ENCODE measurements at places on chromosomes 11 and 22.

DNA sequence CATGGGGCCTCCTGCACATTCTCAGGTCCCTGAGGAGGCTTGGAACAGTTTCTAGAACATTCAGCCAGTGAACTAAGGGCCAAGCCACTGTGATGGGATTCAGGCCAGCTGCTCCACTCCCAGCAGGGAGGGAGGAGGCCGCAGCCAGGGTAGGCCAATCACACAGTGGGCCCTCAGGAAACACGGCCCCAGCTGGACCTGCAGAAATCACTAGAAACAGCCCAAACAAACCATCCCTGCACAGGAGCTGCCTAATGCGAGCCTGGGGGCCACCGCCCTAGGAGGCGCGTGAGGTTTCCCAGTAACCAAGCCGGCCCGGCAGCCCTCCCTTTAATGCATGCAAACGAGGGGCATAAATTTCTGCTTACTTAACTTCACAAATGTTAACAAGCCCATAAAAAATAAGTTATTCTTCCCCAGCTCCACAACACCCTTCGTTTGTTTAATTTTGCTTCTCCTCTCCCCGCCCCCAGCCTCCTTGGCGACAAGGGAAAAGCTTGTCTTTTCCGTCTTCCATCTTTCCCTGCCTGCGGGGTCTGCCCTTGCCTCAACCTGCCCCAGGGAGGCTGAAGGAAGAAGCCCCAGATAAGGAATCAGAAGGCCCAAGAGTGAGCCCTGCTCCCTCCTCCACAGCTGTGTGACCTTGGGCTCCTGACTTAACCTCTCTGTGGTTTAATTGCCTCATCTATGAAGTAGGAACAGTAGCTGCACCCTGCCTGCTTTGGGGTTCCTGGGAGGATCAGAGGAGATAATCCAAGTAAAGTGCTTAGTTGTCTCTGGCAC is 25.7 kb downstream of the ELFN2 start:
- no peak for DNase-seq

GRCh38 chr11:115644856-115645255 is 140.6 kb upstream of the CADM1 start:
- no peak for DNase-seq

GRCh38 chr11:106925245-106925644 is 93.0 kb downstream of the GUCY1A2 start:
- no peak for DNase-seq

DNA sequence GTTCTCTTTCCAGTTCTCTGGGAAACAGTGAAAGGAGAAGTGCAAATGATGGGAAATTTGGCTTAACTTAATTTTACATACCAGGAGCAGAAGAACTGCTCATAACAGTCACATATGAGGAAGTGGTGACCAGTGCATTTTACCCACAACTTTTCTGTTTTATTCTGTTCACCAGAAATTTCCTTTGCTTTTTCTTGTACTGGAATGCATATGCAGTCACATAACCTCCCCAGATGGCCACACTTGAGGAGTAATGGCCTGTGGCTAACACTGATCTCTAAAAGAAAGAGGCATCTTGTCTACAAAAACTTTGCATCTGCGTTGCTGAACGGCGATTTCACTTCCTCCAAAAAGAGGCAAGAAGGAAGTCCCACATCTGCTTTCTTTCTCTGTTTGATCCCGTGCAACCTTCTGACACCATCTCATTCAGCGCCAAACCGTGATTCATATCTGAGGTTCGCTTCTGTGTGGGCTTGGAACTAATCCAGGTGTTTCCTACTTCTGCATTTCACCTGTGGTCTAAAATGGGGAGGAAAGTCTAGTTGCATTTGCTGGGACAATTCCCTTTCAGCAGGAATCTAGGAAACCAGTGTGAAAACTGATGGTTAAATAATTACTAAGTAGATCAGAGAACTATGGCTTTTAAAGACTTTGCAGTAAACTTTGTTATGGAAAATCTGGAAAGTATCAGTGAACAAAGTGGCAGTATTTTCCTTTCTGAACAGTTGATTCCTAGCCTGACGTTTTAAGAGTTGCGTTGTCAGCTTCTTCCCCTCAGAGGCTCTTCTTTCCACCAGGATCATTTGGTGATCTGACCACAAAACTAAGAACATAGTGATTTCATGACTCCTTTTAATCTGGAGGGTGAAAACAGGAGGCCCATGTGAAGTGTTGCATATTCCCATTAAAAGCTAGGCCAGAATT is 4.2 kb upstream of the MPEG1 start:
- DNase-seq, result no peak

GRCh38 chr11:74770456-74770855 is 21.8 kb downstream of the RNF169 start:
- no peak for DNase-seq

- DNase-seq, result no peak
Observed at GRCh38 chr11:128653801-128654231, 40.1 kb upstream of the FLI1 start.

GRCh38 chr22:50031189-50032091 is 18.9 kb upstream of the IL17REL start:
- no peak for DNase-seq

DNA sequence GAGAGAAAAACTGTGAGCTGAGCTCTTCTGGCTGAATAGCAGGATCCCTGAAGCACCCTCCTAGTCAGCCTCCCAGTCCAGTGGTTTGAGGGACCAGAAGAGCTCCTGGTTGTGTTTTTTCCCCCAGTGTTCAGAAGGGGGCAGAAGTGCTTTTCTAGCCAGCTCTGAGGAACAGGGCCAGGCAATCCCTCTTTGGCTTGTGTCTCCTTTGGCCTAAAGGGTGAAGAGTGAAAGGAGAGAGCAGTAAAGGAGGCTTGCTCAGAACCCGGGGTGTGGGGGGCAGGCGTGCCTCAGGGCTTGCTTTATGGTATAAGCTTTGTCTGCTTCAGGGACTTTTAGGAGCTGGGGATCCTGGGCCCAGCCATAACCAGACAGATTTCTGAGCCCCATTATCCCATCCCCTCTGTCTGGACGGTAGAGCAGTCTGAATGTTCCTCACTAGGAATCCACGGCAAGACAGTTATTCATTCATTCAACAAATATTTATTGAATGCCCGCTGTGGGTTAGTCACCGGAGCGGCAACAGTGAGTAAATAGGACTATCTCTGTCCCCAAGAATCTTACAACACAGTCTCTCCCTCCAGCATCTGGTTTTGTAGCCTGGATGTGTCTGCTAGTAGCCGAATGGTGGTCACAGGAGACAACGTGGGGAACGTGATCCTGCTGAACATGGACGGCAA is 14.5 kb downstream of the ACP2 start:
- DNase-seq, result no peak

GRCh38 chr11:65434667-65435410 is 12.2 kb downstream of the NEAT1 start:
- DNase-seq, result no peak

GRCh38 chr11:128198216-128198772 is 389.1 kb downstream of the ETS1 start:
- DNase-seq, result no peak

GRCh38 chr11:67317205-67317887 is 14.0 kb downstream of the SSH3 start:
- peak; percentile 99 for DNase-seq

GRCh38 chr22:25666308-25666707 is 75.7 kb upstream of the MYO18B start:
- no peak for DNase-seq

- no peak for DNase-seq
Observed at GRCh38 chr11:995044-995751, 41.3 kb downstream of the MUC6 start.

DNA sequence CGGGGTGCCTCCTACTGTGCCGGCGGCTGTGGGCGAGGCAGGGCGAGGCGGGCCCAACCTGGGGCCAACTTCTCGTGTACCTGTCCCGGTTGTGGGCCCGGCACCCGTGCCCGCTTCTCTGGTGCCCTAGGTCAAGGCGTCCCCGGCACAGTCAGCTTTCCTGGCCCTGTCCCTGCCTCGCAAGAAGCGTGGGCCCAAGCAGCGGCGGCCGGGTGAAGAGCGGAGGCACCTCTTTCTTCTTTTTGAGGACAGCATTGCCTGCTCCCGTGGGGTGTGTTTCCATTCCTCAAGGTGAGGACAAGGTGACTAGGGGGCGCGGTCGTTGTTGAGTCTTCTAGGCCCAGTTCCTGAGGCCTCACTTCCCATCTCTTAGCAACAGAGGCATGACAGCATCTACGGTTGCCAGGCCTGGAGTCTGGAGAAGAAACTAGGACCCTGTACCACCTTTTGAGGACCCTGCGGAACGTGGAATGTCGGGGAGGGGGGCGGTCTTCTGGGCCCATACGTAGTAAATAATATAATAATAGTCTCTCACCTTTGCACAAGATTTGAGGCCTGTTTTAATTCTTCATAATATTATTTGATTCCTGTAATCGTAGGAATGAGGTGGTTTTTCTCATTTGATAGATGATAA is 418 bp downstream of the ACO2 start:
- peak; percentile 21 for DNase-seq

- no peak for DNase-seq
Observed at GRCh38 chr11:128484172-128484571, 103.2 kb downstream of the ETS1 start.
